ENCODE measurements at places on chromosomes 12 and 14.

- no peak for DNase-seq
- peaks cover 13% of the 10 kb centered on the region for H3K4me1 ChIP-seq
- no peaks in the 10 kb centered on the region for H3K27me3 ChIP-seq
- no peak overlapping the region for H3K4me3 ChIP-seq
- H3K27ac ChIP-seq = no peak overlapping the region
These were observed 8.1 kb upstream of the CKAP4 start for GRCh38 chr12:106255952-106256351.

DNA sequence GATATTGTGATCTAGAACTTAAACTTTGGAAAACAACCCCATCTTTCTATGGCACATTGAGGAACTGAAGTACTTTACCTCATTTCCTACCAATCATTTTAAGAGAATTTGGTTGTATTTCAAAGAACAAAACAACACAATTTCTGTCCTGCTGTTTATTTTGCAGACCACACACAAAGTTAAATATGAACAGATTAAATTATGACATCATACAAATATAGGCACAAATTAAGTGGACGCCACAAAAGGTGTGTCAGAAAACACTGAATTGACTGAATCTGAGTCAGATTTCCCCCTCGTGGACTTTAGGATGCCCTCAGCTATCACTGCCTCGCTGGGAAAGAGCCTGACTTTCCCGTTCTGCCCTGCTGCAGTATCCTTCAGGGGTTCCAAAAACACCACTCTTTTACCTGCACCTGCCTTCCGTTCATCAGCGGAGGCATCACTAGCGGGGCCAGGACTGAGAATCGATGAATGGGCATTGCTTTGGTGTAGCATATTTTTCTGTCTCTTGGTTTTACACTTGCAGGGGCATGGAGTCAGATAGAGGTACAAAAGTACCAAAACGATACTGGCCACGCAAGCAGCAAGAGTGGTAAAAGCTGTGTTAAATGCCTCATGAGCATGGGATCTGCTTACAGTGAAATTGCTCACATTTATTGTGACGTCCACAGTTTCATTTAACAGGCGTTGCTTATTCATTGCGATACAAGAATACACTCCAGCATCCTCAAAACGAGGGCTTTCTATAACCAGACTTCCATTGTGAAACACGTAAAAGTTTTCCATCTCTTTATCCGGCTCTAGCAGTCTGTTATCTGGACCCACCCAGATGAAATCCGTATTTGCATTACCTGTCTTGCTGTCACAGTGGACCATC, 2.0 kb upstream of the PCED1B start:
- H3K36me3 ChIP-seq = no peaks in the 10 kb centered on the region
- DNase-seq = no peak
- no peak overlapping the region for H3K27ac ChIP-seq
- H3K27me3 ChIP-seq = no peaks in the 10 kb centered on the region
- no peak overlapping the region for H3K4me3 ChIP-seq
- peaks cover 2% of the 10 kb centered on the region for H3K4me1 ChIP-seq

DNA sequence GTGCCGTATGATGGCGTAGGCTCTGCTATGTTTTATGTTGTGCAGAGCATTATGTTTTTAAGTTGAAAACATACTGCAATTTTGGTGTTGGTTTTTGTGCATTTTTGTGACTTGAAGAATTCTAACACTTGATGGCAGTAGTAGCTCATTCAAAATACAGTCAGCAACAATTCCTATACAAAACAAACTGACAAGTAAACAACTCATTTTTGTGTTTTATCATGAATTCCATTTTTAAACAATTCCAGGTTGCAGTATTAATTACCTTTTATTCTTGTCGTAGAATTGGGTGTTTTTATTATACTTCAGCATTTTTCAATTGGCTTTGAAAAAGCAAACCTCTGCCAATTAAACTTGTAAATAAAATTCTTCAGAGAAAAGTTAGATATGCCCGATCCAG, 4.1 kb upstream of the CCER1 start:
- no peaks in the 10 kb centered on the region for H3K36me3 ChIP-seq
- H3K27me3 ChIP-seq = no peaks in the 10 kb centered on the region
- DNase-seq = no peak
- H3K4me3 ChIP-seq = no peak overlapping the region

DNA sequence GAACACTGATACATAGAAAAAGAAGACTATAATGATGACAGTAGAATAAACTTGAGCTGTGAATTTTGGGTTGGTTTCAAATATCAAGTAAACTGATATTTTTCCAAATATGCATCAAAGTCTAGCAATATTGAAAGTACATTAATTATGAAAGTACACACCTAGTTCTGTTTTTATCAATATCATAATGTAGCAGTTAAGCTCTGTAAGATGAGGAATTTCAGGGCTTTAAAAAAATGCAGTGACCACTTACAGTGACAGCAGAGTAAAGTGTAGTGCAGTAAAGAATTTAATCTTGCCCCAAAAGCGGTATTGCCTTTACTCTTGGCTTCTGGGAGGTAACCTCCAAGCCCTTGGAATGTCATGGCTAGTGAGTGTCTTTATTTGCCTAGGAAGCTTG, 102.9 kb upstream of the ABCD2 start:
- H3K4me3 ChIP-seq = no peak overlapping the region
- no peak overlapping the region for H3K27ac ChIP-seq
- no peaks in the 10 kb centered on the region for H3K36me3 ChIP-seq
- H3K27me3 ChIP-seq = no peaks in the 10 kb centered on the region

- no peaks in the 10 kb centered on the region for H3K27me3 ChIP-seq
- H3K27ac ChIP-seq = no peak overlapping the region
- H3K4me1 ChIP-seq = peaks cover 14% of the 10 kb centered on the region
- no peak for DNase-seq
These were observed 154.3 kb upstream of the CCND2 start for GRCh38 chr12:4119157-4119761.

DNA sequence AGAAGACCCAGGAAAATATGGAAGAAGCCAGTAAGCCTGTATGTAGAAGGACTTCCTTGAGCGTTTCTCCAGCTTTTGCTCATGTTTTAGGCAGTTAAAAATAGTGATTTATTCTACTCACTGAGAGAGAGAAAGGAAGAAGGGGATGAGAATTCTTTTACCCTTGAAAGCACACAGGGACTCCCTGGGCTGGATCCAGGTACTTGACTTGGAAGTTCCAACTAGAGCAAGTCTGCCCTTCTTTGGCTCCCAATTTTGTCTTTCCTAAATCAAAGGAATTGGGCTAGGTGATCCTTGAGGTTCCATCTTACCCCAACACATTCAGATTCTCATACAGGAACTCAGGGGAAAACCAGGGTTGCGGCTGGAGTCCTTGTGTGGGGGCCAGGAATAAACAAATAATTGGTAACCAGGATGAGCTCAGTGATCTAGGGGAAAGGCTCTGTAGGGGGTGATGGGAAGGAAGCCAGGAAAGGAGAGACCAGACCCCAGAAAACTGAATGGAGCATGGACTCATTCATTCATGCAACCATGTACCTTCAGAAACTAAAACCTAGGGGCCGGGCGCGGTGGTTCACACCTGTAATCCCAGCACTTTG, 11.5 kb upstream of the ITGA5 start:
- H3K4me3 ChIP-seq = no peak overlapping the region
- no peak overlapping the region for H3K27ac ChIP-seq
- peaks cover 16% of the 10 kb centered on the region for H3K4me1 ChIP-seq
- no peaks in the 10 kb centered on the region for H3K36me3 ChIP-seq
- DNase-seq = no peak
- no peaks in the 10 kb centered on the region for H3K27me3 ChIP-seq

DNA sequence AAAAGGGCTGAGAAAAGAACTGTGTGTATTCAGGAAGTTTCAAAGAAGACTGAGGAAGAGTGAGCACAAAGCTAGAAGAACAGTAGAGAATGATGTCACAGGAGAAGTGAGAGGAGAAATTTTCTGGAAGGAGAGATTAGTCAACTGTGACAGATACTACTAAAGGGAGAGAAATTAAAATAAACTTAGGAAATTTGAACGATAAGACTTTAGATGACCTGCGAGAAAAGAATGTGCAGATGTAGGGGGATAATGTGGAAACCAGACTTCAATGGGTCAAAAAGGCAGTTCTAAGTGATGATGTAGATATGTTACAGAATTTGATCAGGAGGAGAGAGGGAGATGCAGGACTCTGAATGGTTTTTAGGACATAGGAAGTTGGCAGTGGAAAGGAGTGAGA, 287.4 kb downstream of the SYT1 start:
- no peak for DNase-seq
- no peak overlapping the region for H3K4me3 ChIP-seq
- H3K4me1 ChIP-seq = no peaks in the 10 kb centered on the region
- H3K27me3 ChIP-seq = no peaks in the 10 kb centered on the region

DNA sequence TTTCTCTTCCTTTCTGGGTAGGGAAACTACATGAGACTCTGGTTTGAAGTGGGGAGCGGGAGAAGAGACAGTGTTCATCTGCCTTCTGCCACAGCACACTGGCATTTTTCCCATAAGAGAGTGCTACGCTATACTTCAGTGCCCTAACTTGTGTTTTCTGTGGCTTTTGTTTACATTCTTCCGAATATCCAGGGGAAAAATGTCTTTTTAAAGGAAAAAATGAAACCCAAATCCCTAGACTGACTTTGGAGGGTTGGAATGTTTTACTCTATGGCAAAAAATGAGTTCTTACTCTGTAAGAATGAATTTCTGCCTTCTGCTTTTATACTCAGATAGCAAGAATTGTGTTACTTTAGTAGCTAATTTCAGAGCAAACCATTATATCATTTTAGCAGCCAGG, 88.1 kb upstream of the TMEM263 start:
- H3K4me1 ChIP-seq = peaks cover 17% of the 10 kb centered on the region
- H3K4me3 ChIP-seq = no peak overlapping the region
- no peak overlapping the region for H3K27ac ChIP-seq
- no peaks in the 10 kb centered on the region for H3K36me3 ChIP-seq
- no peak for DNase-seq
